ENCODE measurements at places on chromosomes 3 and 15.

DNA sequence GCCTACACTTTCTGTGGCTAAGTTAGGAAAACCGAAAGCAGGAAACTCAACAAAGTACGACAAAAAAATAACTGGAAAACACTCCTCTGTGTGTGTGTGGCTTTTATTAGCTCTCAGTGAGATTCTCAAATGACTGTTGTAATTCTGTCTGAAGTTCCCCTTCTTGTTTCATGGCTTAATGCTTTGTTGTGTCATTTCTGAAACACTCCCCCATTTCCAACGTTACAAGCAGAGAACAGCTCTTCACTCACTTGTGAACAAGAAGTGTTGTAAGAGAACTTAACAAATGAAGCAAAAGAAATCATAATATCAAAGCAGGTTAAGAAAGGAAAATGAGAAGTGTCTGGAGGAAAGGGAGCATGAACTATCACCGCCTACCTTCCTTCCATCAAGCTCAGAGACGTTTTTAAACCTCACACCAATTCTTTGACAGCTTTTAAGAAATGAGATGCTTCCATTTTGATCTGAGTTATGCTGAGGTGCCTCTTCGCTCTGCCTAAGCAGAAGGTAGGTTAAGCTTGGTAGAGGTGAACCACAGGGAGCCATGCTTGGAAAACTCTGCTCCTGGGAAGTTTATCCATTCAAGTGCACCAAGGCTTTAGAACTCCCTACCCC, 12.4 kb upstream of the SEC62 start:
- no peak for DNase-seq

DNA sequence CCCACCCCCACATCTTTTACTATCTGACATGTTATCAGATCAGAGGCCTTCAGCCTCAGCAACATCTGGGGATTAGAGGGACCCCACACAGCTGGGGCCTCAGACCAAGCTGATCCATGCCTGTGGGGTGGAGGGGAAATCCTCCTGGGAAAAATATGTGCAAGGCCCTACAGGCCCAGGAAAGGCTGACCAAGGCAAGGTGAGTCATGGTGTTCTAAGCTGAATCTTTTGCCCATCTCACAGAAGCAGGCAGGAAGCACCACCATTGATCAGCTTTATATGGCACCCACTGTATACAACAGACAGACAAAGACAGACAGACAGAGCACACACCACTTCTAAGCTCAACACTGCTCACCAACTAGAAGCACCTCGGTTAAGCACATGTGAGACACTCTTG, 12.4 kb upstream of the PARP6 start:
- no peak for DNase-seq

DNA sequence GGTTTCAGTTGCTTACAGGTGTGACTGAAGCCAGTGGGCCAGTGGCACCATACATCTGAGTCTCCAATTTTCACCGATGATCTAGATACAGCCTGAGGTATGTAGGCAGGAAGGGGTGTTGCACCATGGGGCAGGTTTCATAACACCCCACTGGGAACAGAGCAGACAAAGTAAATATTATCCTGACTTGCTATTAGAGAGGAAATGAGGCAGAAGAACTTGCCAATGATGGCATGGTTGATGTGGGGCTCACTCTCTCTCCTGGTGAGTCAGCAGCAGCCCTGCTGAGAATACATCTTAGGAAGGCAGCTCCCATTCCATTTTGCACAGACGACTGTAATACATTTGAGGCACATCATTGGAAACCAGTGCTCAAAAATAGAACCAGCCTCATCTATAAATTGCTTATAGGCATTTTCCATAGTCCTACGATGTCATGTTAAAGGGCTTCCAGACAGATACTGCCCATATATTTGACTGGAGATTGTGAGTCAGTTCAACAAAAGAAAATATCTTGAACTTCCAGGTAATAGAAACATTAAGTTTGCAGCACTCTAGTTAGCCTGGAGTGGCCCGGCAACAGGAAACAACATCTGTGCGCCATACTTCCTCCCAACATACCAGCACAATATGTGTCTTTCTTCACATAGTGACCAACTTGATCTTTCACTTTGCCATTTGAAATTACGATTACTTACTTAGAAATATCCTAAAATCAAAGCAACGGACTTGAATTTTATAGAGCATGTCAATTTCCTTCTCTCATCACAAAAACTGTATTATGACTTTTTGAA, 175.5 kb downstream of the NECTIN3 start:
- no peak for DNase-seq

DNA sequence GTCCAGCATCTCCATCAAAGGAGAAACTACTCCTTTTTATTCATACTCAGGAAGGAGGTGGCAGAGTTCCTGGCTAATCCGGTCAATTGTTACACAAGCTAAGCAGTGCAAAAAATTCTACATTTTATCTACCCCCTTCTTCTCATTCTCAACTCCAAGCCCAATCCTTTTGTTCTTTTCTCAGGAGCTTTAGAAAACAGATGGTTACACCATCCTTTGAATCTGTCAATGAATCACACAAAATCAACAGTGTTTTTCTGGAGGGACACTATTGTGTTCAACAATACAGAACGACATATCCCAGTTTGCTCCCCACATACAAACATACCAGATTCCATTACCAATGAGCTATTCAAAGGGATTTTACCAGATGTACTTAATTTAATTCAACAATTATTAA, 362.1 kb downstream of the MAGI1 start:
- DNase-seq = no peak

DNA sequence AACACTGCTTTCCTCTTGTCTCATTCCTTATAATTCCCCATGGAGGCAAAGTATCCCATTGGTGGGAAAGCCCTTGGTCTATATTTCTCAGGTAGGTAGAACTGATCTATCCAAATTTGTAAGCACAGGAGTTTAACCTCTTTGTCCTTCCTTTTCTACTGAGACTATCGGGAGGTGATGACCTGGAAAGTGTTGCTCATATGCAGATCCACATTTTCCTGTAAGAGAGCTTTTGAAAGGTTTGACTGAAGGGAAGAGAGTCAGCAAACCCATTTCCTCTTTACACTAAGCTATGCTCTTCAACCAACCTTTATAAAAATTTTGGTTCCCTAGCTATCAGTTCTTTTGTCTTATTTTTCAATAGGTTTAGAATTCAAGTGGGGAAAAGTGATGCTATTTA, 200.7 kb downstream of the TIGIT start:
- DNase-seq = no peak

- no peak for DNase-seq
Observed at GRCh38 chr3:47342151-47342550, 38.7 kb upstream of the PTPN23 start.

GRCh38 chr3:33491721-33492120, 51.5 kb upstream of the UBP1 start:
- DNase-seq = no peak

DNA sequence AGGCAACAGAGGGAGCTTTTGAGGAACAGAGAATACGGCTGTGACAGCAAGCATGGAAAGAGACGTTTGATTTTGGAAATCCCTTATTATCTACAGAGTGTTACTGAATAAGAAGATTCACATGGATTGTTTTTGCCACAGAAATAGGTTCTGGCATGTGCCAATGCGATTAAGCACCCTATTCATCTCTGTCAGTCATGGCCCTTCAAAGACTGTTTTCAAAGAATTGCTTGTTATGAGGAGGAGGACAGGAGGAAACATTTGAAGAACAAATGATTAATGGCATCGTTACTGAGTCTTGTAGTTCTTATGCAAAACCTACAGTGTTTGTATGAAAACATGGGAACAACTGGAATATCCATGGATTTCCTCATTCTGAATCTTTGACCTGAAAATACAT, 86.2 kb downstream of the EPHA6 start:
- no peak for DNase-seq

DNA sequence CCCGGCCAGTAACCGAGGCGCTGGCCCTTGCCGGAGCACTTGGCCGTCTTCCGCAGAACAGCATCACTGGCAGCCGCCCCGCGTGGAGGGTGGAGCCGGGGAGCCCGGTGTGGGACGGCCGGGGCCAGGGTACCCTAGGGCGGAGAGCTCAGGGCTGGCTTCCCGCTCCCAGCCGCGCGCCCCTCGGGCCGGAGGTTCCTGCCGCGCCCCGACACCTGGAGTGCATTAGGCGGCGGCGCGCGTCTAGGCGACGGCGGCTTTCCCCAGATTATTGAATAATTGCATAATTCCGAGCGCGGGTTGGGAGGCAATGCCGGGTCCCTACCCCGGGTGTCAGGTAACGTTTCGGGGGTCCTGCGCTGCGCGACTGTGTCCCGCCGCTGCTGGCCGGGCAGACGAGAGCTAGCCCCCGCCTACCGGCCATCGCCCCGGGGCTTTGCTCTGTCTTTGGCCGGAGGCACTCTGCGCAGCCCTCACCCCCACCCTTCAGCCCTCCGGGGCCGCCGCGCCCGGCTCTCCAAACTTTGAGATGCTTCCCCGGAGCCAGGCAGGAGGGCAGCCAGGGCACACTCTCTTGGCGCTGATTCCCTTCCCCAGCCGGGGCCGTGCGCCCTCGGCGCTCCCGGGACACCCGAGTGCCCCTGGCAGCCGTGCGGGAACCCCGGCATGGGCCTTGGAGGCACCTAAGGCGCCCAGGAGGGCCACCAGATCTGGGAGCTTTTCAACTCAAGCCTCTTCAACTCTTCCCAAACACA, 749 bp downstream of the ITGA11 start:
- no peak for DNase-seq

DNA sequence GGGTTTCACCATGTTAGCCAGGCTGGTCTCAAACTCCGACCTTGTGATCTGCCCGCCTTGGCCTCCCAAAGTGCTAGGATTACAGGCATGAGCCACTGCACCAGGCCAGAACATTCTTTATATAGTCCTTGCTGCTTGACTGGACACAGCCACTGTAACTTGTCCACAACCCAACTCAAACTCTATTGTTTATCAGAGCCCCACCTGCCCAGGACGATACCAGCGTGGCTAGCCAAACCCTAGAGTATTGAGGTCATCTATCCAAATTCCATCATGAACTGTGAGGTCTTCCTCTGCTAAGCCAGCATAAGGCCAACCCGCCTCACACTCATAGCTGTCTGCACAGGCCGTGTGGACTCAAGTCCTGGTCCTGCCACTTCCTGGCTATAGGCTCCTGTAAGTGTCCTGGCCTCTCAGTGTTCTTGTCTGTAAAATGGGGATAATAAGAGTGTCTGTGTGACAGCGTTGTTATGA, 63.9 kb downstream of the DAPK2 start:
- no peak for DNase-seq

DNA sequence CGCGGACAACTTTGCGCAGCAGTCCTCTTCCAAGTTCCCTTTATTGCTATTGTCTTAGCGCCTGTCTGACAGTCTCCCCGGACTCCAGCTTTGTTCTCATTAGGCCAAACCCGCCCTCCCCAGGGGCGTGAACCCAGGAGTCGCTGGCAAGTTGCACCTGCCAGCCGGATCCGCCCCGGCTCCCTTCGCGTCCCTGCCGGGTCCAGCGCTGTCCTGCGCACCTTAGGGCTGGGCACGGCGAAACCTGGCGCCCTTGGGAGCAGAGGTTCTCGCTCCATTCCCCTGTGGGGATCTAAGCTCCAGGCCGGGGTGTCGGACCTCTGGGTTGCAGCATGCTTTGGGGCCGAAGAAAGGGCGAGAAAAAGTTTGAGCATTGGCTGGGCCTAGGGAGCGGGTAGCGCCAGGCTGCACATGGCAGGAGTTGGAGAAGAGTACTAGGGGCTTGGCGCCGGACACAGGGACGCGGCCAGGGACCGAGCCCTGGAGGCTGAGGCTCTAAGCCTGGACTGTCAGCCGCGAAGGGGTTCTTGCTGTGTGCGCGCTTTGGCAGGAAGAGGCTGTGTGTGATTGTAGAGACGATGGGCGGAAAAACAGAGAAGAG, 335.1 kb upstream of the THRB start:
- DNase-seq = no peak

GRCh38 chr3:47425959-47426358, 45.1 kb downstream of the PTPN23 start:
- no peak for DNase-seq

DNA sequence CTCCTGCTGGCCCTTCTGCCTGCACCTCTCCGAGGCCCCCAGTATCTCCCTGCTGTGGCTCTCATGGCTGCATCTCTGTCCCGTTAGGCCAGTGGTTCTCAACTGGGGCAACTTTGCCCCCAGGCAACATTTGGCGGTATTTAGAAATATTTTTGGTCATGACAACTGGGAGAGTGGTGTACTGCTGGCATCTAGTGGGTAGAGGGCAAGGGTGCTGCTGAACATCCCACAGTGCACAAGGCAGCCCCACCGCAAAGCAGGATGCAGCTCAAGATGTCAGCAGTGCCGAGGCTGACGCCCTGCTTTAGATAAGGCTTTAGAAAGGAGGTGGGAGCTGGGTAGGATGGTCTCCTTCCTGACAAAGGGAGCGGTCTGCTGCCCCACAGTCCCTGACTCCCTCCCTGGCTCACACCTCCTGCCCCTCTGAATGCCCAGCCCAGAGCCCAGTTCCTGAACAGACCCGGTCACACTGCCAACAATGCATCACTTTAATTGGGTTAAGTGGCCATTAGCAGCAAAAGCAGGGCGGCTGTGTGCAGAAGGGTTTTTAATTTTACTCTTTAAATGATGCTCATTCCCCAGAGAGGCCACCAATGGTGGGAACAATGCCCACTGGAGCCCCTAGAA, 68.8 kb upstream of the TMEM115 start:
- no peak for DNase-seq

DNA sequence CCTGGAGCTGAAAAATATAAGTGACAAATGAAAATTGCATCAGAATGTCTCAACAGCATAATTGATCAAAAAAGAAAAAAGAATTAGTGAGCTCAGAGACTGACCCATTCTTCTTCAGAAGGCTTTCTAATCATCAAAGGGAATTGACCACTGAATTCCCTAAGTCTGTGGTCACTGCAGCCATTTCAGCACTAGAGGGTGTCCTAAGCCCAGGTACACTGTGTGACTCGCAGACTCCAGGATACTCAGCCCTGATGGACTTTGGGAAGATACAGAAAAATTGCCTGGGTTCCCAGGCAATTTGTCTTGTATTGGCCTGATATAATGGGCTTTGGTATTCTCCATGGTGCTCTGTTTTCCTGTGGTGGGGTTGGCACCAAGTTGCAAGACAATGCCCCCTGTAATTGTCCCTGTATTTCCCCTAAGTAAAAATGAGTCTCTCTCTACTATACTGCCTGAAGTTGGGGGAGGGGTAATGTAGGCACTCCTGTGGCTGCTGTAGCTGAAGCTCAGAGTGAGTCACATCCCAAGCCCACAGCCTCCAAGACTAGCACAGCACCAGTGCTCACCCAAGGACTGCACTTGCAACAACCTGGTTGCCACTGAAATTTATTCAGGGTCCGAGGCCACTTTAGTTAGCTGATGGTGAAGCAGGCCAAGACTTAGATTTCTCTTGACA, 256.0 kb upstream of the STAC start:
- DNase-seq = no peak

DNA sequence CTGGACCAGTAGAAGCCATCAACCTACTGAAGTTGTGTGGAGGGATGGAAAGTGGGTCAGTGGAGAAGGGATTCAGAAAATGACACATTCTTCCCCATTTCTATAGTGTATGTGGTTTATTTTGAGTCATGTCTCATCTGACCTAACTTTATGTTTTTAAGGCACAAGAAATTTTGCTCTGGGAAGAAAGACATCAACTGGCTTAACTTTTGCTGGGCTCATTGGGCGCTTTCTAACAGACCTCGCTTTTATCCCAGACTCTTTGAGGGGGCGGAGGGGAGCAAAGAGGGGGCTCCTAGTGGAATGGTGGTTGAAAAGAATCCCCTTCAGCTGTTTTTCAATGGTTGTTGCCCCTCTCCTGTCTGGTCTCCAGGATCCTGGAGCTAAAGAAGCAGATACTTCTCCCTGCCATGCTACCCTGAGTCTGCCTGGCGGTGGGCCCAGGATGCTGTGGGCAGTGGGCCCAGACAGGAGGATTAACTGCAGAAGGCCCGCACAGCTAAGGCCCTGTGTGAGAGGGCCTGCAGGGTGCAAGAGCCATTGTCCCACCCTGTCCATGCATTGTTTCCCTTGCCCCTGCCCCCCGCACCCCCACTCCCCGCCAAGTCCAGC, 14.5 kb downstream of the CSRNP1 start:
- DNase-seq = no peak

Measured in activated T-cell treated with anti-CD3 and anti-CD28 coated beads for 4 hours (primary cell).